ENCODE measurements at places on chromosomes 7 and 10. TPM values are rescaled to one million over a fixed set of nuclear protein-coding genes. Genes with fewer than 3 reads are reported as not detected.

UMAD1 gene
- 0.40 TPM for total RNA-seq

MMP21 gene
- not detected for total RNA-seq

PTPRN2 gene
- 15.4 TPM for total RNA-seq

HOXA3 gene
- total RNA-seq: 16.5 TPM

ATRNL1 gene
- total RNA-seq: 4.4 TPM

SRGN gene
- 83.8 TPM for total RNA-seq

DNA sequence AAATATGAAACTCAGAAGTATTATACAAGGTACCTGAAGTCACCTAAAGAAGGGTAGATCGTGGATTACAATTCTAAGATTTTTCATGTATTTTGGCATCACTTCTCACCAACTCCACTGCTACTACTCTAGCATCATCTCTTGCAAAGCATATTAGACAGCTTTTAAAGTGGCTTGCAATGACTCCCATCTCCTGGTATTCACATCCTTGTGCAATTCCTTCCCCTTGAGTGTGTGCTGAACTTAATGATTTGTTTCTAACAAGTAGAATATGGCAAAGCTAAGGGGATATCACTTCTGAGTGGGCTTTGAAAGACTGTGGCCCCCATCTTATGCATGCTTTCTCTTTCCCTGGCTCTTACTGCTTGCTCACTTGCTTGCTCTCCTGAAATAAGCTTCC is 280.2 kb downstream of the SNX13 start:
- no peak overlapping the region for H3K27ac ChIP-seq
- no peak overlapping the region for H3K4me3 ChIP-seq
- DNase-seq: no peak
- no peaks in the 10 kb centered on the region for H3K27me3 ChIP-seq

DNA sequence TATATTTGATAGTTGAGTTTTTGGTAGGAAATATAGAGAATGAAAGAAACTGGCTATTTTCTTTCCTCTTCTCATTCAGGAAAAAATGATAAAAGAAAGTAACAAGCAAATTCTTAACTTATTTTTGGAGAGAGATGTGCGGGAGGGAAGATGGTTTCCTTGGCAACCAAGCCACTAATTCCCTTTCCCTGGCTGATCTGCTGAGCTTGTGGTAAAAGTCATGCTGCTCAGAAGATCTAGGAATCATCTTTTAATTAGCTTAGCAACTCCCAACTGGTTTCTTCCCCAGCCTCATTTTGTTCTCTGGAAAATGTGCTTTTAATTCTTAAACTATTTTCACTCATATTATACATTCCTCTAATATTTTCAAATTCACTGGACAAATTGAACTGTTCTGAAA is 11.8 kb downstream of the UROS start:
- H3K27me3 ChIP-seq: no peaks in the 10 kb centered on the region
- H3K4me1 ChIP-seq: no peaks in the 10 kb centered on the region
- H3K36me3 ChIP-seq: no peaks in the 10 kb centered on the region

- H3K4me1 ChIP-seq: peaks cover 17% of the 10 kb centered on the region
- H3K36me3 ChIP-seq: no peaks in the 10 kb centered on the region
- DNase-seq: peak; percentile 66
- peak overlapping the region; percentile 85 for H3K27ac ChIP-seq
- peak overlapping the region; percentile 91 for H3K4me3 ChIP-seq
Observed at GRCh38 chr10:3068201-3068967, 1.0 kb downstream of the PFKP start.

DNA sequence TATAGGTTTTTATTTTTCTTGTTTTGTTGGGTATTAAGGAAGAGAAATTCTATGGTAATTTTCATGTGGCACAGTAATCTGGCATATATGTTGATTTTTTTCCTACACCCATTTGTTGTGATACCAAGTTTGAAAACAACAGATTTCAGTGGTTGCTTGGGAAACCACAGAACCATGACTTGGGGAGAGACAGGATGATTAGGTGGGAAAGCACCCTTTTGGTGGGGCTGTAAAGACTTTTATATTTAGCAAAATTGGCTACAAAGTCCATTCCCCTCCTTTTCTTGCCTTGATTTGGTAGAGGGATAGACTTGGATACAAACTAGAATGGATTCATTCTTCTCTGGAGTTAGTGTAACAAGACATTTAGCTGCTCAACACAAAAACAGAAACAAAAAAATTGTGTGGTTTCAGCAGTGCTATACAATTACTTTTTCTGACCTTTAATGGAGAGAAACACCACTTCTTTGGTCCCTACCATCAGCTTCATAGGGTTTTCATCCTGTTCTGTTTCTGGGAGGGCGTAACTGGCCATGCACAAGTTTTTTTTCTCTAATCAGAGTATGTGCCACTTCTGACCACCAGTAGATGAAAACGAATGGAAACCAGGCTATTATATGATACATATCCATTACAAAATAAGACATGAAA is 52.7 kb downstream of the FIGNL1 start:
- no peak overlapping the region for H3K4me3 ChIP-seq
- H3K4me1 ChIP-seq: no peaks in the 10 kb centered on the region
- peak overlapping the region; percentile 32 for H3K27ac ChIP-seq
- no peak for DNase-seq
- H3K36me3 ChIP-seq: no peaks in the 10 kb centered on the region

DNA sequence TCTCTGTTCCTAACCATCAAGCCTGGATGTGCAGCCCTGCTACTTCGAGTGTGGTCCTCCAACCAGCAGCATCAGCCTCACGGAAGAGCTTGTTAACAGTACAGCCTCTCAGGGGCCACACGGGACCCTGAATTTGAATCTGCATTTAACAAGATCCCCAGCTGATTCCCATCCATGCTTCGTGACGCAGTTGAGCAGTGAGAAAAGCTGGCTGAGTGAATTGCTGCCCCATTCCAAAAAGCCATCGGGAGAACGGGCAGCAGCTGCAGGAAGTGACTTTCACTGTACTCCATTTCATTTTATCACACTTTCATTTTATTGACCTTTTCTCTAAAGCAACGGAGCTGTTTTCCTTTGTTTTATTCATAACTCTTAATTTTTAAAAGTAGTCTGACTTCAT is 22.5 kb downstream of the FAM171A1 start:
- H3K4me1 ChIP-seq: peaks cover 28% of the 10 kb centered on the region
- H3K27me3 ChIP-seq: no peaks in the 10 kb centered on the region
- peak overlapping the region; percentile 22 for H3K4me3 ChIP-seq
- no peaks in the 10 kb centered on the region for H3K36me3 ChIP-seq

- no peaks in the 10 kb centered on the region for H3K27me3 ChIP-seq
- no peaks in the 10 kb centered on the region for H3K36me3 ChIP-seq
- H3K4me3 ChIP-seq: no peak overlapping the region
- H3K4me1 ChIP-seq: no peaks in the 10 kb centered on the region
- H3K27ac ChIP-seq: no peak overlapping the region
- DNase-seq: no peak
Observed at GRCh38 chr7:113806633-113807327, 112.0 kb downstream of the PPP1R3A start.

DNA sequence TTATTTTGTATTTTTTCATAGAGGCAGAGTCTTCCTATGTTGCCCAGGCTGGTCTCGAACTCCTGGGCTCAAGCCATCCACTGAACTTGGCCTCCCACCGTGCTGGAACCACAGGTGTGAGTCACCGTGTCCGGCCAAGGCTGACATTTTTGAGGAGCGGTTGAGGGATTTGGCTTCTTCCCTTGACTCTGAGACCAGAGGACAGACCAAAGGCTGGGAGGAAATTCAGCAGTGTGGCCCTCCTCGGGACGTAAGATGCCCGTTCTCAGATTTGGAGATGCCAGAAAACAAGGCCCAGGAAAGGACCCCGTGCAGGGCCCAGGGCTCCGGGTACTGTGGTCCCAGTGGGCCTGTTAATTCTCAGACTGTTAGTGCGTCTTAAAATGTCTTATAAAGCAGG is 146.2 kb downstream of the WDR37 start:
- H3K4me1 ChIP-seq: no peaks in the 10 kb centered on the region
- H3K36me3 ChIP-seq: no peaks in the 10 kb centered on the region
- DNase-seq: no peak
- no peak overlapping the region for H3K4me3 ChIP-seq
- H3K27me3 ChIP-seq: no peaks in the 10 kb centered on the region

DNA sequence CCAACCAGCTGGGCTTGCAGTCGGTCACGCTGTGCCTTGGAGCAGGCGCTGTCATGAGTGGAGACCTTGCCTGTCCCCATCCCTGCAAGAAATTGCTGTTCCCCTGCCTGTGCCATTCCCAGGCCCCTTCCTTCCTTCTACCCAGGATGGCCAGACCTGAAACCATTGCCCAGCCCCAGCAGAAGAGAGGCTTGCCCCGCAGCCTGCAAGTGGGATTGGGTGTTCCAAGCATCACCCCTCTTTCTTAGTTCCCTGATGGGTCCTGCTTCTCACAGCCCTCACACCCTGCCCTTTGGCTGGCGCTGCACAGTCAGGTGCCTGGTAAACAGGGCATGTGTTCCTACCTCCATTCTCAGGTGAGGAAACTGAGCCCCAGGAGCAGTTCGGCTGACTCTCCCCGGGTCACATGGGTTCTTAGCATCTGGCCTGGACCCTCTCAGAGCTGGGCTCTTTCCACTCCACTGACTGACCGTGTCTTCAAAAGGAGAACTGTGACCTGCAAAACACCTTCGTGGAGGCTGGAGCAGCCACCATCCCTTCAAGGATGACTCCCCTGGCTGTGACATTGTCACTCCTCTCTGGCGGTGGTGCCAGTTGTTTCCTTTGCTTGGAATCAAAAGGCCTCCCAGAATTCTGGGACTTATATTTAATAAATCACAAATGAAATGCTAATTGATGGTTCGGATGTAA is 41.9 kb upstream of the PDCD4 start:
- H3K27me3 ChIP-seq: no peaks in the 10 kb centered on the region
- H3K27ac ChIP-seq: peak overlapping the region; percentile 77
- H3K36me3 ChIP-seq: no peaks in the 10 kb centered on the region

DNA sequence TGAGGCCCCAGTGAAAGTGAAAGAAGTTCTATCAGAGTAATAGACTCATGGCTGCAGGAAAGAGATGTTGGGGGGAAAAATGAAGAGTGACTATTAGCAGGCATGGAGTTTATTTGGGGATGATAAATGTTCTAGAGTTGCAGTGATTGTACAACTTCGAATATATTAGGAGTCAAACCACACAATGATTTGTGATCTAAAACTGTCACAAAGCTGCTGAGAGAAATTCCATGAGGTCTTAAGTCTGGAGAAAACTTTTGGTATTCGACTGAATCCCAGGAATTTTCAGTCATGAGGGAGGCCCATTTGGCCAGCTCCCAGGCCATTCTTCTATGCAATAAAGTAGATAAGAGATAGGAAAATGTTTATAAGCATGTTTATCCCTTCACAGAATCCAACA is 55.9 kb upstream of the UNC5B start:
- no peak overlapping the region for H3K4me3 ChIP-seq
- no peaks in the 10 kb centered on the region for H3K4me1 ChIP-seq
- H3K27ac ChIP-seq: no peak overlapping the region
- H3K27me3 ChIP-seq: no peaks in the 10 kb centered on the region

- no peaks in the 10 kb centered on the region for H3K4me1 ChIP-seq
- no peak overlapping the region for H3K27ac ChIP-seq
- no peaks in the 10 kb centered on the region for H3K27me3 ChIP-seq
- H3K36me3 ChIP-seq: no peaks in the 10 kb centered on the region
Observed at GRCh38 chr7:30575910-30576309, 18.8 kb upstream of the GARS1 start.

GRCh38 chr10:80196950-80197315 is 8.4 kb downstream of the ANXA11 start:
- H3K27me3 ChIP-seq: no peaks in the 10 kb centered on the region
- H3K27ac ChIP-seq: peak overlapping the region; percentile 100
- H3K4me3 ChIP-seq: no peak overlapping the region
- no peaks in the 10 kb centered on the region for H3K36me3 ChIP-seq
- H3K4me1 ChIP-seq: peaks cover 100% of the 10 kb centered on the region

- no peak overlapping the region for H3K27ac ChIP-seq
- H3K36me3 ChIP-seq: no peaks in the 10 kb centered on the region
Observed at GRCh38 chr7:120793213-120793936, 64.6 kb downstream of the TSPAN12 start.

DNA sequence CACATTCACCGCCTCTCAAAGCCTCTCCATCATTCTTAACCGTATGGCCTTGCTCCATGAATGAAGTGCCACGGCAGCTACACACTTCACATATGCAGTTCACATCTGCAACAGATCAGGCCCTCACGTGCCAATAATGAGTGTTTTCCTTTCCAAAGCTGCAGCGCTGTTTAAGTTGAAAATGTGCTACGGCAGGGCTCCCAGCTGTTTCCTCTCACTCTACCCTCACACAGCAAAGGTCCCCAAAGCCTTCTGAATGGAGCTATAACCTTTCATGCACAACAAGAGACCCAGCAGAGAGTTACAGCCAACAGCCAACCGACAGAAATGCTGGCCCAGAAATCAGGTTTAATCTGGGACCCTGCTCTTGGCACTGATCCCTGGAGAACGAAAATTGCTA is 236.1 kb downstream of the ELMO1 start:
- no peak overlapping the region for H3K4me3 ChIP-seq
- no peak overlapping the region for H3K27ac ChIP-seq
- H3K27me3 ChIP-seq: no peaks in the 10 kb centered on the region
- DNase-seq: no peak
- peaks cover 8% of the 10 kb centered on the region for H3K4me1 ChIP-seq

DNA sequence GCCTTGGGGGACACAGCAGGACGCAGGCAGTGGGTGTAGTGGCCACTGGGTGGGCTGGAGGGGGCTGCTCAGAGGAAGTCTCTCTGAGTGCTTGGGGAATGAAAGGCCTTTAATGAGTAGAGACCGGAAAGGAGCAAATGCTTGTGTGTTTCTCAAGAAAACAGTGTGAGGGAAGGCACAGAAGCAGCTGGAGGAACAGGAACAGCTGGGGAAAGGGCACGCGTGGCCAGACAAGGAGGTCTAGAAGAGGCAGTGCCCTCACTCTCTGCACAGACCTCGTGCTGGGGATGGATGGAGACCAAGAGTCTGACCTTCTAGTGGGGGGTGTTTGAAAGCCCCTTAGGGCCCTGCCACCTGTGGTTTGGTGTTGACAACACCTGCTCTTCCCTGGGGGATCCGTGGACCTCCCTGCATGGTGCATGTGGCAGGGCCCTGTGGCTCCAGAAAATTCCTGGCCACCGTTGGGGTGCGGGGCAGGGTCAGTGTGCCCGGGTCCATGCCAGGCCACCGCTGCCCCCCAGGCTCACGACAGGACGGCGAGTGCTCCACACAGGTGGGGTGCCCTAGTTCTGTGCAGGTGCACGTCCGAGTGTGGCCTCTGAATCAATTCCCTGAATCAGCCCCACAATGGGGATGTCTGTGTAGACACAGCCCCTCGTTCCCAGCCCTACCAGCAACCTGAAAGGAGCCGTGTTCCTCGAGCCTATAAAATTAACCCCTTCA is 25.9 kb upstream of the FAM20C start:
- peak overlapping the region; percentile 29 for H3K27ac ChIP-seq
- no peaks in the 10 kb centered on the region for H3K36me3 ChIP-seq

GRCh38 chr7:103689255-103689654 is 243.2 kb upstream of the SLC26A5 start:
- H3K36me3 ChIP-seq: no peaks in the 10 kb centered on the region
- no peak overlapping the region for H3K4me3 ChIP-seq
- no peaks in the 10 kb centered on the region for H3K27me3 ChIP-seq
- no peak overlapping the region for H3K27ac ChIP-seq
- no peak for DNase-seq

- no peaks in the 10 kb centered on the region for H3K36me3 ChIP-seq
- H3K27ac ChIP-seq: no peak overlapping the region
- no peaks in the 10 kb centered on the region for H3K4me1 ChIP-seq
- H3K27me3 ChIP-seq: no peaks in the 10 kb centered on the region
Observed at GRCh38 chr7:47799524-47799923, 148.7 kb downstream of the PKD1L1 start.
